ENCODE measurements at places on chromosomes 1 and 21. TPM values are rescaled to one million over a fixed set of nuclear protein-coding genes. Genes with fewer than 3 reads are reported as not detected.

Gene SPRR5
- not detected for total RNA-seq

- no peak overlapping the region for H3K4me3 ChIP-seq
- no peak overlapping the region for H3K27ac ChIP-seq
Measured at GRCh38 chr1:16986113-16986512, 5.7 kb upstream of the MFAP2 start.

Gene NUAK2
- 12.4 TPM for total RNA-seq

Gene AIM2
- total RNA-seq, result 28.2 TPM

Gene GPA33
- total RNA-seq, result 0.65 TPM

GRCh38 chr1:185463011-185463410, 146.0 kb upstream of the IVNS1ABP start:
- no peaks in the 10 kb centered on the region for H3K4me1 ChIP-seq
- H3K36me3 ChIP-seq, result no peaks in the 10 kb centered on the region
- H3K27me3 ChIP-seq, result no peaks in the 10 kb centered on the region
- H3K27ac ChIP-seq, result no peak overlapping the region

Gene FCRL2
- total RNA-seq, result not detected

Gene SLC50A1
- total RNA-seq, result 50.4 TPM

GRCh38 chr1:152190589-152190988, 31.6 kb upstream of the RPTN start:
- H3K27me3 ChIP-seq, result peaks cover 32% of the 10 kb centered on the region
- DNase-seq, result no peak
- H3K27ac ChIP-seq, result no peak overlapping the region
- H3K4me3 ChIP-seq, result no peak overlapping the region
- no peaks in the 10 kb centered on the region for H3K36me3 ChIP-seq
- H3K4me1 ChIP-seq, result peaks cover 9% of the 10 kb centered on the region

Gene DNAH14
- total RNA-seq, result 0.28 TPM

GRCh38 chr1:9503001-9503675, 36.1 kb upstream of the SLC25A33 start:
- no peaks in the 10 kb centered on the region for H3K36me3 ChIP-seq
- H3K27me3 ChIP-seq, result peaks cover 23% of the 10 kb centered on the region
- H3K4me1 ChIP-seq, result no peaks in the 10 kb centered on the region
- no peak for DNase-seq
- H3K27ac ChIP-seq, result no peak overlapping the region
- H3K4me3 ChIP-seq, result no peak overlapping the region

Gene RAB3B
- 0.08 TPM for total RNA-seq

GRCh38 chr1:179547021-179547535, 28.7 kb downstream of the NPHS2 start:
- H3K27me3 ChIP-seq, result no peaks in the 10 kb centered on the region
- DNase-seq, result no peak
- no peaks in the 10 kb centered on the region for H3K36me3 ChIP-seq
- H3K4me1 ChIP-seq, result no peaks in the 10 kb centered on the region
- no peak overlapping the region for H3K4me3 ChIP-seq

Measured in activated CD4-positive, alpha-beta memory T cell treated with anti-CD3 and anti-CD28 coated beads, Interleukin-2, amount 10 ng/mL, durations not matched to agents 7 days and 5 days (primary cell).